ENCODE measurements at places on chromosomes 1 and 21. TPM values are rescaled to one million over a fixed set of nuclear protein-coding genes. Genes with fewer than 3 reads are reported as not detected.

The HMGN1 gene
- total RNA-seq = 162 TPM

The PERM1 gene
- total RNA-seq = not detected

The WNT3A gene
- total RNA-seq = 0.14 TPM

The NDUFS2 gene
- 188 TPM for total RNA-seq

The ADCY10 gene
- 0.64 TPM for total RNA-seq

The MYOG gene
- not detected for total RNA-seq

The TNNI3K gene
- 1.0 TPM for total RNA-seq

The ST6GALNAC3 gene
- total RNA-seq = 10.5 TPM

Measured in left colon (tissue), 2 donors.